ENCODE measurements at places on chromosomes 3 and 15.

DNA sequence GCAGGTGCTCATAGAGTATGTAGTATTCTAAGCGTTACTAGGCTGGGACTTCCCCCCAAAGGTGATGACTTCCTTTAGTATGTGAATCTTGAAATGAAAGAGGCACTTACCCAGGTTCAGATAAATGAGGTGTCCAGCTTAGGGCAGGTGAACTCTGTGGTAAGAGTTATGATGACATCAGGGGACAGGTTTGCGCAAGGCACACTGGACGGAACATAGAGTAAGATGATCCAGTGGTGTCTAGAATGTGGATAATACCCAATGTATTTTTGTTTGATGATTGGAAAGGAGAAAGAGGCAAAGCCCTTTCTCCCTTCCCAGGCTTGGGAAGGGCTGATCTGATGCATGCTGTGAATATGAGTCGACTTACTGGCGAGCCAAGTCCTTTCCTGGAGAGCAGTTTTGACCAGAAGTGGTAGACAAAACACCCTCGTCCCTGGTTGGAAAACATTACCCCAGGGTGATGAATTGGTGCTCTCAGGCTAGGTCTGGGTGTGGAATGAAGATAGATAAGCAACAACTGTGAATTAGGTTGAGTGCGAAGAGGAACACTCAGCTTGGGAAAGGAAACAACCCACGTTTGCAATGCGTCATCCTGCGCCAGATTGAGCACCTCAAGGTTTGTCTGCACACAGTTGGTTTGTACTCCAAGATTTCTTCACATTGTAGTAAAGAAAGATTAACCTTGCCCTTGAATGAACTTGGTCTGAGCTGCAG, 124.2 kb downstream of the GHSR start:
- DNase-seq, result no peak

DNA sequence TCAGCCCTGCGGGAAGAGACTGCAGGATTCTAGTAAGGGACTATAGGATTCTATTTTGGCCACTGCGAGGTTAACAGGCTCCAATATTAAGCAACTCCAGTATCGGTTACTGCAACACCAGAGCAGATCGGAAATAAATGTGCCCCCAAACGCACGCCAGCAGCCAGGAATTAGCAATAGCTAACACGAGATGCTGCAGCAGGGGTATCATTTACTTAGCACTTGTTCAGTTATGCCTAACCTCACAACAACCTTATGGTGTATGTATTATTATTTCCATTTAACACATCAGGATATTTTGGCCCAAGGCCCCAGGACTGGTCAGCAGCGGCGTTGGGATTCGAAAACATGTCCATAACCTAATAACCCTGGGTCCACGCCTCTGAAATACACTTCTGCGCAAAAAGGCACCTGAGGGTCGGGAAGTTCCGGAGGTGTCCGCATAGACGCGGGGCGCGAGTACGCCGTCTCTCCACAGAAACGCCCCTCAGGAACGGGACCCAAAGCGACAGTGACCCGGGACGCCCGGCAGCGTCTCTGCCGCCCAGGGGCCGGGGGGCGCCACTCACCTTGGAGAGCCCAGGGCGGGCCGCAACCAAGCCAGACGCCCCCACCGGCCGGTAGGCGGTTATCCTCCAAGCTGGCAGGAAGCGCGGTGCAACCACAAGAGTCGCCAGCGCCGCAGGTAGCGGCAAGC, 681 bp downstream of the PIK3CB start:
- DNase-seq, result no peak

- DNase-seq, result no peak
Observed at GRCh38 chr3:52682016-52682415, 3.7 kb downstream of the PBRM1 start.

GRCh38 chr3:17360991-17361390, 381.4 kb downstream of the TBC1D5 start:
- no peak for DNase-seq

GRCh38 chr3:194485881-194486539, 792 bp downstream of the ATP13A3 start:
- DNase-seq, result no peak

- DNase-seq, result no peak
Observed at GRCh38 chr15:39199076-39199475, 381.8 kb upstream of the THBS1 start.

DNA sequence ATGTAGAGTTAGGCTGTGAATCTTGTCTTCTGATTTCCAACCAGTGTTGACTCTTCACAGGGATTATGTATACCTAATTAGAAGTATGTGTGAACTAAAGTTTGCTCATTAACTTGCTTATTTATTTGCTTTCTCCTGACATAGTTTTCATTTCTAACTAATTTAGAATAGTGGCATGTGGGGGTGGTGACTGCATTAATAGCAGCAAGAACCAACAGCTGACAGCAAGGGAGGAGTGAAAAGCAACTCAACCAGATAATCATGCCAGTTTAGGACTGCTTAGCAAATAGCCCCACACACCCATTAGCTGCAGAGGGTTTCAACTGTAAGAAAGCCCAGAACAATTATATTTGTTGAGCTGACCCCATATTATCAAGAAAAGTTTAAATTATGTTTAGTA, 3.8 kb downstream of the ST3GAL6 start:
- no peak for DNase-seq

DNA sequence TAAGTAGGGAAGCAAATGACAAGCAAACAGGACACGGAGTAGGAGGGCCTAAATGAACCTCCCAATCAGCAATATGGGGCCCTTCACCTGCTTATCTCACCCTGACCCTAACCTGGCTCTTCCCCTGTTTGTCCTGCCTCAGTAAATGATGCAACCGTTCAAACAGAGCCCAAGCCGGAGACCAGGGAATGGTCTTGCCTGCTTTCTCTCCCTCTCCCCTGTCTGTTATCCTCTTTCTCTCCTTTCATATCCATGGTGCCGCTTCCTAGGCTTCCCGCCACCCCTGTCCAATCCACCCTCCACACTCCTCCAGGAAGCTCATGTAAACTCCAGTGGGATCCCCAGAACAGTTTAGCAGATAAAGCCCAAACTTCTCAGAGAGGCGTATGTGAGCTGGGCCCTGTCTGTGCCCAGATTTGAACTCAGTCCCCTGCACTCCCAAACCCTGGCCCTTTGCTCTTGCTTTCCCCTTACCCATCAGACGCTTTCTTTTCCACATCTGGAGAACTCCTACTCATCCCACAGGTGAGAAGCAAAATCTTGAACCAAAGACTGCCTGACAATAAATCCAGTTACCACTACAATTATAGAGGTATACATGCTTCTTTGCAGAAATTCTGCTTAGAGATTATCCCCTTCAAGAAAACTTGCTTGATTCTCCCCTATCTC, 45.7 kb upstream of the STT3B start:
- no peak for DNase-seq

DNA sequence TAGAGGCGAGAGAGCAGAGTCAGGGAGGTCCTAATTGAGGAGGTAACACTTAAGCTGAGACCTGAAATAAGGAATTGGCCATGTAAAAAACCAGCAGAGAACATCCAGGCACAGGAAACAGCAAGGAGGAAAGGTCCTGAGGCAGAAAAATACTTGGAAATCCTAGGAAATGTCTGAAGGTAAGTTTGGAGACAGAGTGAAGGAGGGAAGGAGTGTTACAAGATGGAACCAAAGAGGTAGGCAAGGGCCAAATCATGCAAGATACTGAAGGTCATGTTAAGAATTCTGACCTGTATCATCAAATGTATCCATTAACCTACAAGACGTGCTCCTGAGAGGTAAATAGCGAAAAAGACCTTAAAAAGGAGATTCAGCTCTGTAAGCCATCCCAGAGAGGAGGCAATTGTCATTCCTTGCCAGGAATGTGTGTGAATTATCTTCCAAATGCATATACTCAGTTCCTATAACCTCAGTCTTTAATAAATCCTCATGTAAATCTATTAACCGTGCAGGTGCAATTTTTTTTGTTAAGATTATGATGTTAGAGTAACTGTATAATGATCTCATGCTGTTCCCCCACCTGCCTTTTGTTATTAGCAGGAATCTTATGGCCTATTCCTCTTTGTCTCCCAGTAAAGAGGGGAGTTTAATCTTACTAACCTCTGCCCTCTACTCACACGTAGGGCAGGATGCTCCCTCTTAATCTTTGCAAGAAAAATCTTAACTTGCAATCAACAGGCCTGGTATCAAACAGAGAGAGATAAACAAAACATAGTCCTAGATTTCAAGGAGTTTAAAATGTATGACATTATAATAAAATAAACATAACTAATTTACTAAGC, 166.9 kb downstream of the ULK4 start:
- no peak for DNase-seq

GRCh38 chr3:192577271-192577670, 150.1 kb downstream of the FGF12 start:
- DNase-seq, result no peak

GRCh38 chr3:177426878-177427495, 229.7 kb upstream of the TBL1XR1 start:
- no peak for DNase-seq

GRCh38 chr15:31296646-31297574, 29.7 kb upstream of the KLF13 start:
- DNase-seq, result no peak

DNA sequence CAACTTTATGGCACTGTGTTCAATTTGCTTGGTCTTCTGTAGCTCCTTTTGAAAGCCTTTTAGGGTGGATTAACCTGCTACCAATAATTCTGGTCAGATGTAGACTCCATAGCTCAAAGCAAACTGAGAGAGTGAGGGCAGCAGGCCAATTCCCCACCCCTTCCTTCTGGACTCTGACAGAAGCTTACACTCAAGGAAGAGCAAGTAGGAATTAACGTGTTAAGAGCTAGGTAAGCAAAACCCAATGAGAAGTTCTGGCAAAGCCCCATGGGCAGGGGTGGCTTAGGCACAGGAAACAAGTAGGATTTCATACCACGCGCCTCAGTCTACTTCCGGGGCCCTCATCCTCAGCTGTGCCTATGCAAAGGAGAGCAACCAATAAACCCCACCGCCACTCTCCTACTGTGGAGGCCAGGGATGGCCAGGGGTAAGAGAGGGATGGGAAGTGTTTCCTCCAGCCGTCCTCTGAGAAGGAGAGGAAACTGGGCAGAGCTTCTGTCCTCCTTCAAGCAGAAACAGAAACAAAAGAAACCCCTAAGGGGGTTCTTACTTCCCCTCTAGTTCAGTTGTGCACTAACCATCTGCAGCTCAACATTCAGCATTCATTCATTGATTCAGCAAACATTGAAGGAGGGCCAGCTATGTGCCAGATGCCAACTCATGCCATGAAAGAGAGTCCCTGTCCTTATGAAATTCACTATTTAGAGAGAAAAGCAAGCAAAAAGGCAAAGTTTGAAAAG, 12.6 kb downstream of the CCR5 start:
- DNase-seq, result no peak

DNA sequence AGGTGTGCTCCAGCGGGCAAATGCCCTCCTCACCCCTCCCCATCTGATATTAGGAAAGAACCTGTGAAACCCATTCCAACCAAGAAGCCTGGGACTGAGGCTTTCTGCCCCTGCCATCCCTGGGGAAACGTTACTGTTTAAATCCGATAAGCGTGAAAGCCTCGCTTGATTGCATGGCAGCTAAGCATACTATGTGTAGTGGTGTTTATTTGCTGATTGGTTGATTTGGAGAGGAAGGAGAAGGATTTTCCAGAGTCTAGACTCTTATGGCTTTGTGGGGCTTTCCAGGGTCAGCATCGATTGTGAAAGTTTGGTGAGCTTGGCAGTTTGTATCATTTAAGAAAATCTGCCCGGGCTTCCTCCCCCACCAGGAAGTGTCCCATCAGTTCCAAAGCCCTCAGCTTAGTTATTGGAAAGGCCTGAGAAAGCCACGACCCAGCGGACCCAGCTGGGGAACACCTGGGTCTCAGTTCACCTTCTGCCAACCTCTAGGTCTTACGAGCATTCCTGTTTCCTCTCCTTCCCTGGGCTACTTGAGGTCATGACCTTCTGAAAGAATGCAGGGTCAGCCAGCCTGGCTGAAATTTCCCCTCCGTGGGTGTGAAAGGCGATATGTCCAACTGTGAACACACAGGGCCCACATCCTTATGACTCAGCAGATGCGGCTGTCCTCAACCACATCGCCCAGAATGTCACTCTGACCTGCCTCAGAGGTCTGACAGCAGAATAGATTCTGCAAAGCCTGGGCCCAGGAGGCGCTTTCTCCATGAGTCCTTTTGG, 62.8 kb upstream of the HERC1 start:
- no peak for DNase-seq

DNA sequence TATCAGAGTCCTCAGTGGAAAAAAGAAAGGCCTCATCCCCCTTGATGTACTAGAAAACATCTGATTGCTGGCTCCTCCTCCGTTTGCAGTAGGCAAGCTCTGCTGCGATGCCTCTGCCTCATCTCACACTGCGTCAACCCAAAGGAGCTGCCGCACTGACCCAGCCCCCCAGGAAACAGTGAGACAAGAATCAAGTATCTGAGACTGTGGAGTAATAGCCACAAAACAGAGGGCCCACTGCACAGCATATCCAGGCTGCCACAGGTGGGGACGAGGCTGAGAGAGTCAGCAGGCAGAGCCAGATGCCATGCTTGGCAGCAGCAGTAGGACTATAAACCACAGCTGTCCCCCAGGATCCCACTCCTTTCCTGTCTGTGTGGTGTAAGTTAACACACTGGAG, 165.9 kb downstream of the STAC start:
- no peak for DNase-seq

GRCh38 chr3:103794656-103795055, 1359.8 kb downstream of the ZPLD1 start:
- peak; percentile 10 for DNase-seq

- no peak for DNase-seq
Observed at GRCh38 chr15:68990231-68990991, 24.1 kb upstream of the NOX5 start.

DNA sequence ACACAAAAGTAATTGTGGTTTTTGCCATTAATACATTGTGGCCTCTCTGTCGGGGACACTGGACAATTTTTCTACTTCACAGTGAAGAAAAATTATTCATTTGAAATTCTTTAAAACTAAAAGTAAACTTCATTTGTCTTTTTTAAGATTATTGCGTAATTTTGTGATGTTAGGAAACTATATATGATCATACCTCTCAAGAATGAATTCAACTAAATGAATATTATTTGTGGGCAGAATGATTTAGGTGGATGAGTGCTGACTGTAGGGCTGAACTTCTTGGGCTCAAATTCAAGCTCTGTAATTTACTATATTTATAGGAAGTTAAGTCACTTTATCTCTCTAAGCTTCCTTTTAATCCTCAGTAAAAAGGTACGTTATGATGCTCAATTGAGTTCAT, 441.2 kb downstream of the ROBO1 start:
- DNase-seq, result no peak

DNA sequence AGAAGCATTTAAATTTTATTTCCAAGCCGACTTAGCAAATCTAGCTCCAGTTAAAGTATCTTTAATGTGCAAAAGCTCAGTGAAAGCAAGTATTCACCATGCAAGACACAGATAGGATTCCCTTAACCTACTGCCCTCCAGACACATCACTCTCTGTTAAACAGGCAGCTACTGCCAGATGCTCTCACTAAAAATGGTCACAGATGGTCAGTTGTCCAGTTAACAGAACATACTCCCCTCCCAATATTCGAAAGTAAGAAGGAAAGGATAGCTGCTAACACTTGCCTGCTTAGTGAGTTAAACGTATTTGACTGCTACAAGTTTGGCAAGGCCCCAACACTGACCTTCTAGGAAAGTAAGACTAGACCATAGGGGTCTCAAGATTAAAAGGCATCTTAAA, 73.7 kb downstream of the PRTG start:
- DNase-seq, result no peak

GRCh38 chr3:46027736-46028397, 584 bp upstream of the XCR1 start:
- DNase-seq, result no peak

- DNase-seq, result no peak
Observed at GRCh38 chr15:82804575-82804949, 1.3 kb downstream of the FSD2 start.
